ENCODE measurements at places on chromosomes 3 and 15.

DNA sequence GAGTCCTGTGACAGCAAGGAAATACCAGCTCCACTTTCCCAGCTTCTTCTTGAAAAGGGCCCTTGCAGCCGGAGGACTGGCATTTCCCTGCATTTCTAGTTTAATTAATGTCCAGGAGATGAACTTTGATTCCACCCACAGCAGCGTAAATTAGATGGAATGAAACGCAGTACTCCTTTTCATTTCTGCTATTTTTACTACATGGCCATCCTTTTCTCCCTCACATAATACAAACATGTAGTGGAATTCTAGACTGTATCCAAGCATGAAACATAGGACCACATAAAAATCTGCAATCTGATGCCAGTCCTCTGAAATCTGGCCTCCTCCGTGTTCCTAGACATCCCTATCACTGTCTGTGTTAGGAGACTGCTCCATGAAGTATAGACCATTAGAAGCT, 403.2 kb downstream of the NR2F2 start:
- DNase-seq, result no peak

- no peak for DNase-seq
Observed at GRCh38 chr3:172137287-172138192, 98.2 kb downstream of the FNDC3B start.

DNA sequence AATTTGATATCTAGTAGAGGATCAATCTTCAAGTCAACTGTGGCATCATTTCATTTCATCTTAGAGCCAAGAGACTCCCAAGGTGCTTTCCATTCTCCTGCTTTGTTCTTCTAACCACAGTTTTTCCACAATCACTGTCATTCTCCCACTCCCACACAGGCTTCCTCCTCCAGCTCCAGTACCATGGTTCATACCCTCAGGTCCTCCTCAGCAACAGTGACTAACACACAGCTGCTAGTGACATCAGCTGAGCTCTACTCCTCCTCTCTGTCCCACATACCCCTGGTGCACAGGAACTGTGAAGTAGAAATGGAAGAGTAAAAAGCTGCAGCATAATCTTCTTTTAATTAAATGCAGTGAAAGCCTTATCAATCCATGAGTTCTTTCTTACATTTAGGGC, 200.2 kb upstream of the DPH6 start:
- no peak for DNase-seq

DNA sequence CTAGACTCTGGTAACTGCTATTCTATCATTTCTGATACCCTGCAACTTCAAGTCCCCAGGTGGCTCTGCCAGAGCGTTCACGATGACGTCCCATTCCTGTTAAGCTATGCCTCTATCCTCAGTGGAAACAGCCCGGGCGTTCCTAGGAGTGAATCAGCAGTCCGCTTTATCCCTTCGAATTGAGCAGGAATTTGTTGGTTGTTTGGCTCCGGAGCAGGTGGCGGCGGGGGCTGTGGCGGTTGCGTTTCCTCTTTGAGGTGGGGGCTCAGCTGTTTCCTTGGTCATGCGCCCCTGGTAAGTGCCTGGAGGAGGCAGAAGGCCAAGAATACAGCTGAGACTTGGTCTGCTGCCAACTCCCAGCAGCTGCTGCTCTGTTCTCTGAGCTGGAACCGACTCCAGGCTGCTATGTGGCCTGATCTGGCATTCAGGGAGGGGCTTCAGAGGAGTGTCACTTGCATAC, 25.2 kb downstream of the ARPP21 start:
- DNase-seq, result no peak

DNA sequence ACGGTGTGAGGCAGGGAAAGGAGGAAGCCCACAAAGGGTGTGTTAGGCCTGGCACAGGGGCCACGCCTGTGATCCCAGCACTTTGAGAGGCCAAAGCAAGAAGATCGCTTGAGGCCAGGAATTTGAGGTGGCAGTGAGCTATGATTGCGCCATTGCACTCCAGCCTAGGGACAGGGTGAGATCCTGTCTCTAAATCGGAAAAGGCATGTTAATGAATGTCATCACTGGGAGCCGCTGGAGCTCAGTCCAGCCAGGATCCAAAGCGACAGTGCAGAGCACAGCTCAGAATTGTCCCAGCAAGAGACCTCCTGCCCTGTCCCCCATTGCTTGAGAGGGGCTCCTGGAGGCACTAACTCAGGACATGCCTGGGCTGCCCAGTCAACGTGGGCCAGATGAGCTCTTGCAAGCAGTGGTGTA, 15.0 kb upstream of the FBLN2 start:
- DNase-seq, result no peak

- no peak for DNase-seq
Observed at GRCh38 chr15:85753261-85753660, 41.5 kb downstream of the KLHL25 start.

DNA sequence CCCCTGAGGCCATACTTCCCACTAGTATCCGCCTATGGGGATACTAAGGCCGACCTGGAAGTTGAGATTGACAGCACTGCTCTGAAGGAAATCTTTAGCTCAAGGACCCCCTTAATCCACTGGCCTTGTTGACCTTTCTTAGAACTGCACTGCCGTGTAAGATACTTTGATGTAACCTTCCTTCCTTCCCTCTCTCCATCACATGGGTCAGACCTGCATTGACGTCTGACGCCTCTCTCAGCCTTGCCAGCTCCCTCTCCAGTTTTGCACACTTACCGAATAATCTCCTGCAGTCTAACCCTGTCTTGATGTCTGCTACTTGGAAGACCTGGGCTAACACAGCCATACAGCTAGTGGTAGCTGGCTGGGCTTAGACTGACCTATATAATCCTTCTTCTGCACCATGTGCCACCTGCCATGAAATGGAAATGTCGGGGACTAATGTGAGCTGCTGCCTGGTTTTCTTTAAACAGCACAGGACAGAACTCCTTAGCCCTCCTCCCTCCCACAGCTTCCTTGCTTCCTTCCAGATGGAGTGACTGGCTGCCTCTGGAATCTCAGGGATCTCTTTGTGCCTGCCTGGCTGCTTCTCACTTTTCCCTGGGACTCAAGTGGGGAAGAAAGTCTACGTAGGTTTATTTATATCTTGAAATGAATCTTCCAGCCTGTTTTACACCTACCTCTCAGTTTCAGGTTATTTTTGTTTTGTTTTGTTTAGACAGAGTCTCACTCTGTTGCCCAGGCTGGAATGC, 39.2 kb upstream of the HERC1 start:
- DNase-seq, result no peak

All from fibroblast of skin of left quadriceps (primary cell).